ENCODE measurements at places on chromosomes 1 and 21.
A peak's percentile ranks its signal among the peaks of the same experiment; 100 is the strongest.

DNA sequence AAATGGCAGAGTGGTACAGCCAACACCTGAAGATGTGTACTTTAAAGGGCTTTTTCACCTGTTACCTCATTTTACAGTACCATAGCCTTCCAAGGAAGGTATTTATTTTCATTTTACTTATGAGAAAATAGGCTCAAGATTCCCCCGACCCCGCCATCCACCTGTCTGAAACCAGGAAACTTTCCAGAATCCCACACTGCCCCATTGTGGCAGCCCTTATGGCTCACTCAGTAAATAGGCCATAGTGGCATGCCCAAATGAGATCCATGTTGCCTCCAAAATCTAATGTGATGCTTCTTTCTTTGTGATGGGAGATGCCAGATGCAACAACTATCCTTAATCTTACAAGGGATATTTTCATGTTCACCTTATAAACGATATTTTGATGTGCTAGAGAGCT lies 97.8 kb downstream of the EBNA1BP2 start:
- no peak for DNase-seq

DNA sequence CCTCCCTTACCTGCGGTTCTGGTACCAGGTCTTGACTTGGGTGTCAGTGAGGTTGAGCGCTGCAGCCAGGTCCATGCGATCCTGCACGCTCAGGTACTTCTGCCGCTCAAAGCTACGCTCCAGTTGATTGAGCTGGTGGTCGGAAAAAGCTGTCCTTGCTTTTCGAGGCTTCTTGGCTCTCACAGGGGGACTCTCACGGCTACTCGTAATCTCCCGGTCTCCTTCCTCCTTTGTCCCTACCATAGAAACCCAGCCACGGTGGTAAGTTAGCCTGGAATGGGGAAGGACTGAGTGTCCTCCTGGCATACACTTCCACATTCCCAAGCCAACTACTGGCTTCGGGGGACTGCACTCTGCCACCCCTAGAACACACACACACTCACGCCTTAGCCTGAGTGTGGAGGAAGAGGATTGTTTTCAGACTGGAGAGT lies 2.6 kb downstream of the BARHL2 start:
- no peak for DNase-seq

DNA sequence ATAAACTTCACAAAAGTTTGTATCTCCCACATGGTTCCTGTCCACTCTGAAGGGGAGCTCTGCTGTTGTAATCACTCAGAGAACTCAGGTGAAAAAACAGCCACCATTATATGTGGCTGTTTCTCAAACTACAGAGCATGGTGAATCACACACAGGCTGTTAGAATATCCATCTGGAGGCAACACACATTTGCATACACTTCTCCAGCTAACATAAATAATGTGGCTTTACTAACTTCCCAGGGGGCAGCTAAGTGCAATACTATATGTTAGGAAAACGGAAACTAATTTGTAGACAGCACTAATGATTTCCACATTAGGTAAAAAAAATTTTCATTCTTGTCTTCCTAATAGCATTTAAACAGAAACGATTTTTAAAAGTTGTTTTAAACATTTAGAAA lies 49.3 kb downstream of the PTGFR start:
- no peak for DNase-seq

- peak; percentile 55 for DNase-seq
Observed at GRCh38 chr1:214548988-214549387, 2.4 kb downstream of the PTPN14 start.

DNA sequence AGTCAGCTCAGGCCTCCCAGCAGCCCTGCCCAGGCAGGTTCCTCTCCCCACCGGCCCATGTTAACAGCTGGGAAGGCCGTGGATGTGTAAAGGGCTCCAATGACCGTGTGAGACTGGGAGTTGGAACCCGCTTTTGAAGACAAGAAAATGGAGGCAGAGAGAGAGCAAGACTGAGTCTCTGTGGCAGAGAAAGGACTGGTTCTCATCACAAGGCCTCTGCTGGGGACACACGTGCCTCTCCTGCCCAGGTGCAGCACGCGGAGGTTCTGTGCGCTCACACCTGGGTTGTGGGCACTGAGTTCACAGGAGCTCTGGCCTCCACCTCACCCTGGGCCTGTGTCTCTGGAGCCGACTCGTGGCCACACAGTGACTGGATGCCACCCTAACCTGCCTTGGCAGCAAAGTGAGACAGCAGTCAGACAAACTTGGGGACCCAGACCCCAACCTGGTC lies 27.0 kb downstream of the RUNX3 start:
- DNase-seq = no peak

GRCh38 chr1:19208710-19209438 lies 1.2 kb downstream of the UBR4 start:
- peak; percentile 62 for DNase-seq

DNA sequence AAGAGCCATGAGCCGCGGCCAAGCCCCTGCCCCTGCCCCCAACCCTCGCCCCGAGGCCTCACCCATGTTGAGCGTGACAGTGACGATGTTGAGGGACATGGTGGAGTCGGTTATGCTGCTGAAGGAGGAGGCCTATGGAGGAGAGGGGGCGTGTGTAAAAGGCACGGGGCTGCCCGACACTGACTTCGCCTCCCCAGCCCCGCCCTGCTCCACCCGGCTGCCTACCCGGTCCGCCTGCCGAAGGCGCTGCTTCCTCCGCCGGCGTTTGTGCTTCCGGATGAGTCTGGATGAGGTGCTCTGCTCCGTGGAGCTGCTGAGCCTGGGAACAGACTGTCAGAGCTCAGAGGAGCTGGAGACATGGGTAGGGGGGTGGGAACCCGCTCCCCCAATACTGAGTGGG lies 9.0 kb downstream of the DVL1 start:
- no peak for DNase-seq

DNA sequence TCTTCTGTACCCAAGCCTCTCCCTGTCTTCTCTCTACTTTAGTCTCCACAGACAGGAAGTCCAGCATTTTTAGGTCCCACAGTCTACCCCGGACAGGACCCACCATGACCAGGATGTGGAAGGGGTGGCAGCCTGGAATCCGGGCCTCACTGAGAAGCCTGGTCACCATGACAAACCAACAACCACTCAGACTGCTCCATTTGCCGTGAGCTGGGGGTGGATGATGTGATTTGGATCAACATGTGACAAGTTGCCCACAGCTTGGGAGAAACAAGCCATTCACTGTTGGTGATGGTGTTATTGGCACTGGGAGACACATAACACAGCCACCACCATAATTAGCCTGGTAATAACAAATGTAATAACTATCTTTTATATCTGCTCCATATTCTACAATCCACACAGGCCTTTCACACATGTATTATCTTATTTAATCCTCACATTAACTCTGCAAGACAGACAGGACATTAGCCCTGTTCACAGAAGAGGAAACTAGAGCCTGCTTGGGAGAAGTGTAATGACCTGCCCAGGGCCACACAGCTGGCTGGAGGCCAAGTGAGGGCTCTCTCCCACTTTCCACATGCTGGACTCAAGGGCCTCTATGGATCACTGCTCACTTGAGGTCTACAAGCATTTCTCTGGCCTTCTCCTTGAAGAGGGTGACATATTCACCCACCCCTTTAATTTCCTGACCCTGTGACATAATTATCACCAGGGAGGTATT lies 22.9 kb downstream of the MEF2D start:
- no peak for DNase-seq
